ENCODE measurements at places on chromosomes 5 and 9.

GRCh38 chr5:149418910-149419531, 39.9 kb upstream of the IL17B start:
- DNase-seq = no peak

GRCh38 chr5:177194268-177194667, 60.7 kb downstream of the NSD1 start:
- no peak for DNase-seq

GRCh38 chr5:175561085-175561484, 82.7 kb downstream of the SFXN1 start:
- no peak for DNase-seq

GRCh38 chr5:113531481-113532159, 18.1 kb downstream of the YTHDC2 start:
- no peak for DNase-seq

Data from frontal cortex (tissue), 4 donors.